Common myeloid progenitor, CD34-positive (primary cell): ENCODE measurements at places on chromosomes 1 and 21.

GRCh38 chr1:196102826-196103225, 505.4 kb downstream of the KCNT2 start:
- no peak for DNase-seq

- peak; percentile 61 for DNase-seq
These were observed 722 bp downstream of the LZIC start for GRCh38 chr1:9942399-9942938.

DNA sequence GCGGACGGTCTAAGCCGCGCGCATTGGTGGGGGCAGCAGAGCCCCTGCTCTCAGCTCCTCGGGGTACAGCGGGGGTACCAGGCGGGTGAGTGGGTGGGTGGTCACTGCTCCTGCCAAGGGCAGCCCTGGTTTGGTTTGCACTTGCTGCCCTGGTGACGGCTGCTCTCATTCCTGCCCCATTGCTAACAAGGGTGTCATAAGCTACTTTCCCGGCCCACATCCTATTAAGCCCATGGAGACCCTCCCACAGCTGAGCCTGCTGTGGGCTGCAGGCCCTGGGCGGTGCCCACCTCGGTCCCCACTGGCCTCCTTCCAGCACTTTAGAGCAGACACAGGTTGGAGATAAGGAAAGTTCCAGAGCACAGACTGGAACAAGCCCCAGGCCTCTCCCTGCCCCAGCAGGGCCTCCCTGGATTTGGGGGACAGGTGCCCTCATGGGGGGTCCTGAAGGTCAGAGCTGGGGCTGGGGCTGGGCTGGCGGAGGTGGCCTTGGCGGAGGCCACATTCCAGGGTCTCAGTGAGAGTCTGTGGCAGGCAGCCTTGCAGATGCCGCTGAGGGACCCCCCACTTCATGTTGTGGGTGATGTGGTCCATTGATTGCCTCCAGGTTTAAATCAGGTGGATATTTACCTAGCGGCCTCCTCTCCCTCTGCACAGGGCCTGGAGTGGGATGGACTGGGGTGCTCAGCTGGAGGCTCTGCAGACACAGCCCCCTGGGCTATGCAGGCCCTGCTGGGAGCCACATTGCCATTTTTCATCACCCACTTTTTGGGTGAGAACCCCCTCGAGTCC, 27.0 kb downstream of the COL18A1 start:
- DNase-seq: no peak

DNA sequence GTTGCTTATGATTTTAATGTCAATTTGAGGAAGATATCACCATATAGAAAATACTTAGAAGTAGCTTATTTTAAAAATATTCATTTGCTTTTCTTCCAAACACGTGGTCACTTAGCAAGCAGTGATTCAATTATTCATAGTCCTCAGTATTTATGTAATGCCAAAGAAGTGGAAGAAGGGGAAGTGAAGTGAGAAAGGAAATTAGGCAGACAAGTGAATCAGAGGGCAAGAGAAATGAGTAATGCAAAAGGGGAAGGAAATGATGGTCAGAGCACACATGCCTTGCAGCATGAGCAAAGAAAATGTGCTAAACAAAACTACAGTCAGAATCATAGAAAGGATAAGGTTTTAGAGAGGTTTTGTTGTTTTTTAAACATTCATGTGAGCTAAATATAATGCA, 31.8 kb downstream of the SDCCAG8 start:
- peak; percentile 95 for DNase-seq

- no peak for DNase-seq
These were observed 8.5 kb downstream of the SLFNL1 start for GRCh38 chr1:41013024-41013423.

- DNase-seq: no peak
These were observed 15.9 kb upstream of the NPPB start for GRCh38 chr1:11874624-11875023.

DNA sequence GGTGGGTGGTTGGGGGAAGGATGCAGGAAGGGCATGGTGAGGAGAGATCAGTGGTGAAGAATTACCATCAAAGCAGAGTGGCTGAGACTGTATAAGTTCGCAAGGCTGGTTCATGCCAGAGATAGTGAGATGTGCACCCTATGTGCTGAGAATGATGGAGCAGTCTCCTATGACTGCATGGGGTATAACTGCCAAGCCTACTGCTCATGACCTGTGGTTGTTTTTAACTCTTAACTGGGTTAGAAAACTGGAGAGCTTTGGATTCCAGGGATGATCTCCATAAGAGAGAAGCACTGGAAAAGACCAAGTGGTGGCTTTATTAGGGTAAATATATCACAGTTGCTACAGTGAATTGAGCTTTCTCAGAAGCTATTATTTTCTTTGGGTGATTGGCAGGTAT, 16.2 kb downstream of the WNT2B start:
- no peak for DNase-seq

DNA sequence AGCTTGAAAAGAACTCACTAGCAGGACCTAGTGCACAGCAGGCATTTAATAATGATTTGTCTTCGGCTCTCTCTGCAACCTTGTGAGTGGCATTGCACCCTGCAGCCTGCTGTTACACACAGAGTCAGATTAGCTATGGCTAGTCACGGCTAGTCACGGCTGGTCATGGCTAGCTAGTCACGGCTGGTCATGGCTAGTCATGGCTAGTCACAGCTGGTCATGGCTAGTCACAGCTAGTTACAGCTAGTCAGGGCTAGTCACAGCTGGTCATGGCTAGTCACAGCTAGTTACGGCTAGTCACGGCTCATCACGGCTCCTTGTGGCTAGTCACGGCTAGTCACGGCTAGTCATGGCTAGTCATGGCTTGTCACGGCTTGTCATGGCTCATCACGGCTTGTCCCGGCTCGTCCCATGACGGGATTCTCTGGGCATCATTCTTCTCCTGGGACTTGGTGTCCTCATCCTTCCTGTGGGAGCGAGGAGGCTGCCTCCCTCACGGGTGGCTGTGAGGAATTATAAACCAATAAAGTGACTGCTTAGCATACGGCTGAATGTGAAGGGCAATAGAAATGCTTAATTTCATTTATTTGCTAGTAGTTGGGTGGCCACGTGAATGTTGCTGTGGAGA, 12.5 kb upstream of the KIF26B start:
- DNase-seq: no peak

GRCh38 chr1:212070720-212071302, 35.3 kb downstream of the DTL start:
- peak; percentile 59 for DNase-seq

DNA sequence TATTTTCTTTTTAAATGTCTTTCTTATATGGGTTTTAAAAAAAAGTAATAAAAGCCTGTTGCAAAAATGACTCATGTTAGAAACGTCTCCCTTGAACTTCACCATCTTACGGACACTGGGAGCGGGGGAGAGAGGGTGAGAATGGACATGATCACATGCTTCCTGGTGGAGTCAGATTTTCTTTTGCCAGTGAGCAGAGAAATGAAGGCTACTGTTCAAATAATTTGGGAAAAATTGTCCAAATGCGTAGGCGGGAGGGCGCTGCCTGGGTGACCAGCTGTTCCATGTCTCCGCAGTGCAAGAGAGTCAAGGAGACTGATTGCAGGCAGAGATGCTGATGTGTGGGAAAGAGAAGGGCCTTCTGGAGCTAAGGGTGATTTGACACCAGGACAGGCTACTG, 23.1 kb downstream of the EIF2D start:
- DNase-seq: no peak

- peak; percentile 14 for DNase-seq
These were observed 71.0 kb upstream of the NFASC start for GRCh38 chr1:204799630-204800029.

DNA sequence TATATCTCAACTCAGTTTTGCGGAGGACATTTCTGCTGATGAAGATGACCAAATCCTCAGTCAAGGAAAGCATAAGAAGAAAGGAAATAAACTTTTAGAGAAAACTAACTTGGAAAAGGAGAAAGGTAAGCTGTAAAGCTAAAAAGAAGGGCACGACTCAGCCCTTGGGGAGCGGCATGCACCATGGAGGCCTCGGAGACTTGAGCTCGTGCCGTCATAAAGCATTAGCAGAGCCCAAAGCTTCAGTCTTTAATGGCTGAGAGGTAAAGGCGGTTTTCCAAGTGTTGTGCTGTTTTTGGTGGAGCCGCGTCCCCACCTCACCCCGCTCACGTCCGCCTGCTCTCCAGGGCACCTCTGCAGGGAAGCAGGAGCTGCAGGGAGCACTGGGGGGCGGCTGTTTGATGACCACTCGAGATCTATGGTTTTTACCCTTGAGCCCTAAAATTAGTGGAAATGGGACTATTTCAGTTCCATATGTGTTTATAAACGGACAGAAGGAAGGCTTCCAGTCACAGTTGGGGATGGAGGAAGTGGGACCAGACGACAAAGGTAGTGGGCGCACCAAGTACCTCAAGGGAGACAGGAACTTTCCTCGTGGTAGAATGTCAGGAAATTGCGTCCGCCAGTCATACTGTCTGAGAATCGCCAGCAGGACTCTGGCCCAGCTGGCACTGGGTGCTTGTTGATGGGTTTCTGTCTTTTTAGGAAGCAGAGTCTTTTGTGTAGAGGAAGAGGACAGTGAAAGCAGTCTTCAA, 27.6 kb downstream of the RRP1B start:
- DNase-seq: no peak

- DNase-seq: peak; percentile 92
These were observed 7.5 kb upstream of the WNT3A start for GRCh38 chr1:227999056-227999930.

GRCh38 chr1:113109908-113110554, 37.0 kb downstream of the LRIG2 start:
- no peak for DNase-seq
